ENCODE measurements at places on chromosomes 5 and 9.

DNA sequence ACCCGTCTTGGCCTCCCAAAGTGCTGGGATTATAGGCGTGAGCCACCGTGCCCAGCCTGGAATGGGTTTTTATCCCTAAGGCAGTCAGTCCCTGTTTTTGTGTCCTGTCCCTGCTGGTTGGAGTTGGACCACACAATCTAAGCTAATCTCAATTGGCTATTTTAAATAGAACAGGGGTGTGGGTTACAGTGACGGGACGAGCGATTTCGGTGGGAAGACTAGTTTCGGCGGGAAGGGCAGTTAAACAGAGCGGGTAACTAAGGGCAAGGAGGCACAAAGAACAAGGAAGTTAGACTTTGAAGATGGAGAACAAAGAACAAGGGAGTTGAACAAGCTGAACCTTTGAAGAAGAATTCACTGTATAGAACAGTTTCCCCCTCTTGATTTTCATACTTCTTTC, 1.4 kb downstream of the GTF3C5 start:
- DNase-seq, result no peak

- DNase-seq, result no peak
Measured at GRCh38 chr5:91219803-91220371, 163.2 kb downstream of the ARRDC3 start.

DNA sequence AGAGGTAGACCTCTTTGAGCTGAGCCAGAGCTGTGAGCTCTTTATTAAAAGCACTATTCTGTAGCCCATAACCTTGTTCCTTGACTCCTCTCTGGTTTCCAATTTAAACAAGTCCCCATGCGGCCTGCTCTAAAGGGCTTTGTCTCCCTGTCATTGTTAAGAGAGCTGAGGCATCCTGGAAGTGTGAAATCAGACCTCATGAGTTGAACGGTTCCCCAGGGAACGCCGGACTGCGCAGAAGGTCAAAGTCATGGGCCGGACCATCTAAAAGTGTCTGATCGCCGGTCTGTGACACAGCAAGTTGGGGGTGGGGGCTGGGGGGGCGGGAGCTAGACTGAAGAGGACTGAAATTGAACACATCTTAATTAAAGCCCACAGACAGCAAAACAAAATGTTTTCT, 265.8 kb downstream of the SLF1 start:
- DNase-seq, result no peak

DNA sequence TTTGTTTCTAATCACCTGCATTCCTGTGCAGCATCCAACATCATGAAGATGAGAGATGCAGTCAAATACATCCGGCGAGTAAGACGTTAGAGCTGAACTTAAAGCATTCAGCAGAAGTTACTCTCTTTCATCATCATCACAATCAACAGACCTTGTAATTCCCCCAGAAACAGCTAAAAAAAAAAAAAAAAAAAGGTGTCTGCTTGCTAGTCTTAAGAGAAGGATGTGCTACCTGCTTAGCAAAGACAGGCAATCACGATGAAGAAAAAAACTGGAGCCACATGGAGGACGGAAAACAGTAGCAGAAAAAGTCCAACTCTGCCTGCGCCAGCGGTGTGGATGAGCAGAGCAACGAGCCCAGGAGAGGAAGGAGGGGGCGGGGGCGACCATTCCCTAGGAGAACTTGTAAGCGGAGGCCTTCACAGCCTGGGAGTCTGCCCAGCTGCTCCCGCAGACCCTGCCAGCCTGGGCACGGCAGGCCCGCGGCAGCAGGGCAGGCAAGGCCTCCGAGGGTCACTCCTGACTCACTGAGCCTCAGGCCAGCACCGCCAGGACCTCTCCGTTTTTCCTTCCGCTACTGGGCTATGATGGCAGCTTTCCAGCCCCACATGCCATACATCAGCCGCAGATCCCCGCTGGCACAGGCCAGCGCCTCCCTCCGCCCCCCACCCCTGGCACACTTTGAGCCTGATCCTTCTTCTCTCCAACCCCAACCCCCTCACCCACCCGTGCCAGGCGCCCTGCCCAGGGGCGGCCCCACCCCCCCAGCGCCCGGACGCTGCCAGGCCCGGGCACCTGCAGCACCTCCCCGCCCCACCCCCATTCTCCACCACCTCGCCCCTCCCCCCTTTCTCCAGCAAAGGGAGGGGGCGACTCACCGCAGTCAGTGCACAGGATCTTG, 1.4 kb downstream of the NRG2 start:
- DNase-seq, result peak; percentile 80

GRCh38 chr9:95496687-95497086, 20.1 kb downstream of the PTCH1 start:
- no peak for DNase-seq

DNA sequence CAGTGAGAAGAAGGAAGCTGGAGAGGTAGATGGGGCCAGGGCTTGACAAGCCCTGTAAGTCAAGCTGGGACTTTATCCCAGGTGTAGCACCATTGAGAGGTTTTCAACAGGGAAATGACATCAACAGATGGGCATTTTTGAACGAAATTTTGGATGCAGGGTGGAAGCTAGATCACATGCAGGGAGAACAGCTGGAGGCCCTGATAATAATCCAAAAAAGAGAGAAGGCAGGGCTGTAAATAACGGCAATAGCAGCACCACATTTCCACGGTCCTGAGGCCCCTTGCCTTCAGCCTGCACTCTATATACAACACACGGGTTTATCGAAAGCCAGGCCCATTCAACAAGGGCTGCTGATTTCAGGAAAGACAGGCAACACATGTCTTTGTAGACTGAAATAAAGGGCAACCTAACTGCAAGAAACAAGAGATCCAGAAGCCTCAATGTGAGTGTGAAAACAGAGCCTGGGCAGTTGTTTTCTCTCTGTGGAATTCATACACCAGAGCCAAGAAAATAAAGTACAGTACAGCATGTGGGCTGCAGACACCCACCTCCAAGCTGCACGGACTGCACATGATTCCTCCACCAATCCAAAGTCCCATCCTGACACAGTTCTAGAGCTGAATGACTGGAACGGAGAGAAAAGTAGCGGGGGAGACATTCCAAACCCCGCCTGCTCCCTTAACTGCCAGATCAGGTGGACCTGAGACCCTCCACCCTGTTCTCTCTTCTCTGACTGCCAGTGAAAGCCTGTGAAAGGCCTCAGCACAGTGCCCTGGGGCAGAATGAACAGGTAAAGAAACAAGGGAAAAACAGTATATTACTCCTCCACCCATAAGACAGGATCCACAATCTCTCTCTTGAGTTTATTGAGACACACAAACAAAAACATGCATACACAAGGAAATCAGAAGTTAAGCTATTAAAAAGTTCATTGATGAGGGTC, 36.3 kb downstream of the KLHL3 start:
- DNase-seq, result no peak
